Lung (tissue), 17 donors: ENCODE measurements at places on chromosomes 2 and 18. TPM values are rescaled to one million over a fixed set of nuclear protein-coding genes. Genes with fewer than 3 reads are reported as not detected.

DNA sequence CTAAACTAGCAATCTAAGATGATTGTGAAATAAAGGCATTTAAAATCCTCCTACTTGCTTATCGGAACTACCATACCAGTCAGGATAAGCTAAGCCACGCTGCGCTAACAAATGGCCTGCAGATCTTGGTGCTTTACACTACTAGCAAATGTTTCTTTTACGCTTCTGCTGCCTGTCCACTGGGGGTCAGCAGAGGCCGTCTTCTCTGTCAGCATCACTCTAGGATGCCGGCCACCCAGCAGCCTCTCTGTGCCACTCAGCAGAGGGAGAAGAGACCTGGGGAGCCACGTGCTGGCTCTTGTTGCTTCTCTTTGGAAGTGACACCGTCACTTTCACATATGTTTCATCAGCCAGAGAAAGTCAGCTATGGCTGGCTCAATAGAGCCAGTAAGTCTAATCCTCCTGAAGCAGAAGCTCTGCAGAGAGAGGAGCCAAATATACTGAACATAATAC is 36.6 kb downstream of the COPS8 start:
- no peak overlapping the region for H3K27ac ChIP-seq
- DNase-seq: peak; percentile 45
- no peaks in the 10 kb centered on the region for H3K36me3 ChIP-seq
- no peaks in the 10 kb centered on the region for H3K27me3 ChIP-seq
- no peaks in the 10 kb centered on the region for H3K4me1 ChIP-seq
- H3K4me3 ChIP-seq: no peak overlapping the region

DNA sequence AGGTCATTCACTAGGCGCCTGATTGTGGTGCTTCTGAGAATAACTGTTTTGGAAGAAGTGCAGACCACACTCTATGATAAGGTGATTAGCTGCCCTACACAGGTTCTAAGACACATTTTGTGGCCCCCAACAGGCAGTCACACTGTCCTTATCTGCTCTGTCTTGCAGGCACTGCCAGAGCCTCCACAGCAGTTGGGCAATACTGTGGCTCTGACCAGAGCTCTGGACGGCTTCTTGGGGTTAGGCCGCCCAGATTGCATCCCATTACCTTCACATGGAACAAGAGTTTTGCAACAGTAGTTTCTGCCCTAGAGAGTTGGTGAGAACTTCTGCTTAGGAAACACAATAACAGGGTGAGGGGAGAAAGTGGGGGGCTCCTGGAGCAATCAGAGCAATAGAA is 22.7 kb downstream of the RUFY4 start:
- no peaks in the 10 kb centered on the region for H3K4me1 ChIP-seq
- H3K27me3 ChIP-seq: no peaks in the 10 kb centered on the region
- H3K27ac ChIP-seq: no peak overlapping the region
- no peaks in the 10 kb centered on the region for H3K36me3 ChIP-seq

- H3K27ac ChIP-seq: no peak overlapping the region
- H3K27me3 ChIP-seq: no peaks in the 10 kb centered on the region
- H3K4me3 ChIP-seq: no peak overlapping the region
- no peaks in the 10 kb centered on the region for H3K36me3 ChIP-seq
Measured at GRCh38 chr2:974054-974453, 23.4 kb downstream of the SNTG2 start.

DNA sequence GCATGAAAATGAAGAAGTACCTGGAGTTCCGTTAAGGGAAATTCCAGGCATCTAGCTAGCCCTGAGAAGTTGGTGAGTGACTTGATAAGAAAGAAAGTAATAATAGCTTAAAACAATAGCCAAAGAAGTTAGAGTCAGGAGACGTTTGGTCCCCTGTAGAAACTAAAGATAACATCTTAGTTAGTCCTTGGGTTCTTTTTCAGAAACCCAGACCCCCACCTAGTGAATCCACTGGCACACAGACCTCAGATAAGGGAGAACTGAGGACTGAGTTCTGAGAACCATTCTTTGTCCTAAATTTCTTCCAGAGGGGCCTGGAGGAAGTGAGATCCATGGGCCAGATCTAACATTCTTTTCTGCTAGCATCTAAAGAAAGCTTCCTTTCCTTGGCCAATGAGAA is 335.4 kb downstream of the SLC4A3 start:
- no peaks in the 10 kb centered on the region for H3K4me1 ChIP-seq
- no peak overlapping the region for H3K4me3 ChIP-seq
- no peak for DNase-seq

- no peak overlapping the region for H3K4me3 ChIP-seq
- no peaks in the 10 kb centered on the region for H3K36me3 ChIP-seq
- DNase-seq: no peak
- no peaks in the 10 kb centered on the region for H3K4me1 ChIP-seq
- H3K27ac ChIP-seq: no peak overlapping the region
- no peaks in the 10 kb centered on the region for H3K27me3 ChIP-seq
Measured at GRCh38 chr2:72007402-72007801, 140.3 kb downstream of the CYP26B1 start.

DNA sequence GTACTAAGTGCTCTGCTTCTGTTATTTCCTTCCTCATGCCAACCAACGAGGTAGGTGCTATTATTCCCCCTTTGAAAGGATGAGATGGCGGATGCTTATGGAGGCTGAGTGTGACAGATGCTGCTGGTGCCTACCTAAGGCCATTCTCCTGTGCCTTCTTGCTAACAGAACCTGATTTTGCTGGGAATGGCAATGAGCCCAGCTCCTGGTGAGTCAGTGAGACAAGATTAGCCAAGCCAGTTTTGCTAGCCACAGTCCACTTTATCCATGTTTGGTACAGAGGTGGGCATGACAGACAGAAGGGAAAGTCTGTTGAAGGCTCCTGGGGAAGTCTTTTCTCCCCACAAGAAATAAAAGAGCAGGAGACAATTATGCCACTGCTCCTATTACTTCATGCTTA is 43.7 kb upstream of the TMEM163 start:
- no peak overlapping the region for H3K4me3 ChIP-seq
- H3K27ac ChIP-seq: no peak overlapping the region
- no peaks in the 10 kb centered on the region for H3K27me3 ChIP-seq

DNA sequence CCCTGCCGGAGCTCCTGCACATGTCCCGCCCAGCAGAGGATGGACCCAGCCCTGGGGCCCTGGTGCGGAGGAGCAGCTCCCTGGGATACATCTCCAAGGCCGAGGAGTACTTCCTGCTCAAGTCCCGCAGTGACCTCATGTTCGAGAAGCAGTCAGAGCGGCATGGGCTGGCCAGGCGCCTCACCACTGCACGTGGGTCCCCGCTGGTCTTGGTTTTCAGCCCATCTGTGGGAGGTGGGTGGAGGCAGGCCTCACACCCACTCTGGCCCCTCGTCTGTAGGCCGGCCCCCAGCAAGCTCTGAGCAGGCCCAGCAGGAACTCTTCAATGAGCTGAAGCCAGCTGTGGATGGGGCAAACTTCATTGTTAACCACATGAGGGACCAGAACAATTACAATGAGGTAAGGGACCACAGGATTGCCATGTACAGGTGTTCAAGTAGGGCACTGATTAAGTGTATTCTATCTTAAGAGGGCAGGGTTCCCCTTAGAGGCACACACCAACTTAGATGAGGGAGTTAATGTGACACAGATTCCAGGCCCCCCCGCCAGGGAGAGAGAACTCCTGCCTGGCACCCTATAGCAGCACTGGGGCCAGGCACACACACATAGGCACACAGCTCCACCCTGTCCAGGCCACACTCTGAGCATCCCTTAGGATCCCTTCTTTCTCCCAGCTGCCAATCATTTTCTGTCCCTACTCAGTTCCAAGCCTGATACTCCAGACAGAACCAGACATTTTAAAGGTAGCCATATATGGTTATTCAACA is 5.4 kb upstream of the CHRNG start:
- H3K36me3 ChIP-seq: no peaks in the 10 kb centered on the region
- no peaks in the 10 kb centered on the region for H3K4me1 ChIP-seq
- H3K27ac ChIP-seq: no peak overlapping the region
- H3K4me3 ChIP-seq: no peak overlapping the region
- no peak for DNase-seq

- peaks cover 6% of the 10 kb centered on the region for H3K4me1 ChIP-seq
- H3K4me3 ChIP-seq: no peak overlapping the region
- H3K36me3 ChIP-seq: peaks cover 5% of the 10 kb centered on the region
- DNase-seq: no peak
- H3K27ac ChIP-seq: no peak overlapping the region
Measured at GRCh38 chr2:205776139-205776538, 93.8 kb downstream of the NRP2 start.

DNA sequence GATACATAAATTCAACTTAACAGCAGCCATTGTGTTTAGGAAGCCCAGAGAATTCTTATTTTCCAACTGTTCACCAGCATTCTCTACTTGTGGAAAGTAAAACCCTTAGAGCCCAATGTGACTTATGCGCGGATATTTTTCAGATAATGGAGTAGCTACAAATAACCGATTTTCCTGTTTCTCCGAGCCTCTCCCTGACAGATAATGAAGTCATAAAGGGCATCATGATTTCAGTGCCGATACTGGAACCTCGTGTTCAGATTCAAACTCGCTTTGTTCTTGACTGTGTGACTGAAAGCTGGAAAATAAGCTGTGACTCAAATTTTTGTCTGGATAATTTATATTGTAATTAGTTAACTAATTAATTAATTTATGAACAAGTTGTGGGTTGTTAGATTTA is 228.2 kb downstream of the VAPA start:
- H3K36me3 ChIP-seq: no peaks in the 10 kb centered on the region
- H3K27me3 ChIP-seq: no peaks in the 10 kb centered on the region
- peaks cover 9% of the 10 kb centered on the region for H3K4me1 ChIP-seq

GRCh38 chr2:42217914-42218313 is 48.8 kb downstream of the EML4 start:
- H3K4me1 ChIP-seq: peaks cover 6% of the 10 kb centered on the region
- no peak overlapping the region for H3K27ac ChIP-seq
- H3K27me3 ChIP-seq: no peaks in the 10 kb centered on the region

DNA sequence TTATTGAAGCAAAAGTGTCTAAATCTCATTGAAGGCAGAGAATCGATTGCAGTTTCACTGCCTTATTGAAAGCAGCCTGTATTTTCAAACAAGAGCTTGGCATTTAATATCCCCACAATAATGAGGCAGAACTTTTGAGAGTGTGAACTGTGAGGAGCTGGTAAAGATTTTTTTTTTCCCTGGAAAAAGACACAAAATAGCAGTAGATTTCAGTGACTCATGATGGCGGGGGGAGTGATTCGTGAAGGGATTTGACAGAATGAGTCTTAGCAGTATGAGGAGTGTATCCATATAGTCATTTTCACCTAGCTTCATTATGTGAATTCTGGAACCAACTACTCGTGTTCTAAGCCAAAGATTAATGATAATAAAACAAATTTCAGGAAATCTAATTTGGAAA is 242.9 kb downstream of the ARL6IP6 start:
- H3K4me3 ChIP-seq: no peak overlapping the region
- no peaks in the 10 kb centered on the region for H3K4me1 ChIP-seq
- H3K36me3 ChIP-seq: no peaks in the 10 kb centered on the region
- no peak overlapping the region for H3K27ac ChIP-seq
- no peak for DNase-seq

DNA sequence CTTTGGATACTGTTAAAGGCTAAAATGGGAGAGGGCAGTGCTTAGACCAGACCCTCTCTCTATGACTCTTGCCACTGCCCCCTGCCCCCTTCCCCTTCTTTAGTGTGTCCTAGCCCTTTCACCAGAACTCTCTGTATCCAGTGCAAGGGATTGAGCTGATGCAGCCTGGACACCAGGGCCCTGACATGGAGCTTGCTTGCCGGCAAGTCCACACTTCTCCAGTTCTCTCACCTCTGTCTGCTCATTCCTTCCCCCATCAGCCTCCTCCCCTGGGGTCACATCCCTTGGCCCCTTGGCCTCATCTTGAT is 1.5 kb upstream of the WNT6 start:
- H3K4me3 ChIP-seq: no peak overlapping the region
- no peak for DNase-seq
- peaks cover 83% of the 10 kb centered on the region for H3K27me3 ChIP-seq
- no peak overlapping the region for H3K27ac ChIP-seq
- H3K4me1 ChIP-seq: peaks cover 4% of the 10 kb centered on the region

- DNase-seq: no peak
- H3K4me3 ChIP-seq: no peak overlapping the region
- H3K4me1 ChIP-seq: no peaks in the 10 kb centered on the region
- no peaks in the 10 kb centered on the region for H3K36me3 ChIP-seq
Measured at GRCh38 chr2:109120166-109120565, 8.8 kb upstream of the SH3RF3 start.

DNA sequence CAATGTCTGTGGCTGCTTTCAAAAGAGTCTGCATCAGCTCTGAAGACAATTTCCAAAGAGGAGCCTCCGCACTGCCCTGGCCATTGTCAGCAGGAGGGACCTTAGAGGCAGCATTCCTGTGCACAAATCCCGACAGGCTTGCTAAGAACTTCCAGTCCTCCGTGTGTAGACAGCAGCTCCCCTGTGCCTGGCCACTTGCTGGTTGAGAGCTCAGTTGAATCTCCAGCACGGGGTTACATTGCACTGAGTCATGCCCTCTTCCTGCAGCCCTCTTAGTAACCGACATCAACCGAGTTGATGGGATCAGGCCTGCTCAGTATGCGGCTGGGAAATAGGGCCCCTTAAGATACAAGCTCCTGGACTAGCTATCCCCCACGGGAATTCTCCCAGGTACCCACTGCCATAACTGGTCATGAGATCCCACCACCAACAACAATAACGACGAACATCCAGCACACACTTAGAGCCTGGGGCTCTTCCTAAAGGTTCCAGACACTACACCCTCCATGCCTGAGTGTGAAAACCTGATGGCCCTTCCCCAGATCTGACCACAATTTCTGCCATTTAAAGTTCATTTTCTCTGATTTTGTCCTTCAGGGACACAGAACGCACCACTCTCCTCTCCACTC is 12.0 kb downstream of the ATP6V1B1 start:
- no peaks in the 10 kb centered on the region for H3K36me3 ChIP-seq
- H3K27me3 ChIP-seq: no peaks in the 10 kb centered on the region
- DNase-seq: no peak

DNA sequence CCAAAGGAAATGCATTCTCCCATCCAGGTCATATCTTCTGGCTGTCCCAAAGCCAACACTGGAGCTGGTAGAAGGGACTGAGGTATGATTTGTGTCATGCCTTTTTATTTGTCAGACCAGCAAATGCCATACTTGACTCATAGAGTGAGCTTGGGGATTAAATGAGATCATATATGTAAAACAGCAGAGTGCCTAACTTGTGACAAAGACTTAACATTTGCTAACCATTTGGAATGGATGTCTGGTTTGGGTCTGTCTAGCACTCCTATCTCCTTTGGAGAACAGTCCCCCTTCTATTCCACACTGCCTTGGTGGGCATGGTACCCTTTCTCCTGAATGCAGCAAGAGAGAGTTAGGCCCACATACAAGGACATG is 128.5 kb upstream of the LGALSL start:
- H3K4me3 ChIP-seq: no peak overlapping the region

- H3K27me3 ChIP-seq: no peaks in the 10 kb centered on the region
- no peaks in the 10 kb centered on the region for H3K4me1 ChIP-seq
- peak overlapping the region; percentile 73 for H3K27ac ChIP-seq
- no peaks in the 10 kb centered on the region for H3K36me3 ChIP-seq
- DNase-seq: no peak
Measured at GRCh38 chr2:43407935-43408334, 181.5 kb upstream of the ZFP36L2 start.

GRCh38 chr18:5478261-5478660 is 65.5 kb downstream of the EPB41L3 start:
- no peak overlapping the region for H3K4me3 ChIP-seq
- no peak overlapping the region for H3K27ac ChIP-seq
- no peak for DNase-seq
- no peaks in the 10 kb centered on the region for H3K27me3 ChIP-seq
- H3K4me1 ChIP-seq: no peaks in the 10 kb centered on the region

Gene SCYGR4
- not detected for total RNA-seq

Gene NOL4
- 0.67 TPM for total RNA-seq

Gene SEMA4F
- total RNA-seq: 4.9 TPM

Gene RGPD3
- total RNA-seq: 0.09 TPM

Gene GAREM1
- total RNA-seq: 12.6 TPM

Gene TBR1
- not detected for total RNA-seq

Gene GALNT14
- total RNA-seq: 2.8 TPM

Gene TEKT4
- total RNA-seq: 7.7 TPM

Gene ITGB6
- total RNA-seq: 46.3 TPM

Gene ZNF521
- 48.8 TPM for total RNA-seq

Gene KCNG2
- total RNA-seq: 1.7 TPM
